ENCODE measurements at places on chromosomes 4 and X.

GRCh38 chr4:40713798-40714197, 36.0 kb upstream of the NSUN7 start:
- DNase-seq: no peak

GRCh38 chrX:108614616-108615015, 121.7 kb downstream of the IRS4 start:
- no peak for DNase-seq

- DNase-seq: no peak
These were observed 207.7 kb downstream of the SOWAHB start for GRCh38 chr4:76690011-76690905.

- DNase-seq: no peak
These were observed 477 bp downstream of the FGF5 start for GRCh38 chr4:80266902-80267380.

GRCh38 chr4:122622400-122622799, 1.5 kb upstream of the IL21 start:
- DNase-seq: no peak

DNA sequence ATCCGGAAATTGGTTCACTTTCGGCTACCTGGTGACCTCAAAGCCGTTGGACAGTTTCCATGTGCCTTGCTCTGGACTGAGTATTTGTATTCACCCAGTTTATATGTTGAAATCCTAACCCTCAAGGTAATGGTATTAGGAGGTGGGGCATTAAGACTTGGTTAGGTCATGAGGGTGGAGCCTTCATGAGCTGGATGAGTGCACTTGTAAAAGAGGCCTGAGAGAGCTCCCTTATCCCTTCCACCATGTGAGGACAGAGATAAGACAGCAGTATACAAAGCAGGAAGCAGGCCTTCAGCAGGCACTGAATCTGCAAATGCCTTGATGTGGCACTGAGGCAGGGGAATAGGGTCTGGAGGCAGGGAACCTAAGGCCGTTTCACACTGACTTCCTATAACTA, 5.3 kb upstream of the OPHN1 start:
- DNase-seq: no peak

DNA sequence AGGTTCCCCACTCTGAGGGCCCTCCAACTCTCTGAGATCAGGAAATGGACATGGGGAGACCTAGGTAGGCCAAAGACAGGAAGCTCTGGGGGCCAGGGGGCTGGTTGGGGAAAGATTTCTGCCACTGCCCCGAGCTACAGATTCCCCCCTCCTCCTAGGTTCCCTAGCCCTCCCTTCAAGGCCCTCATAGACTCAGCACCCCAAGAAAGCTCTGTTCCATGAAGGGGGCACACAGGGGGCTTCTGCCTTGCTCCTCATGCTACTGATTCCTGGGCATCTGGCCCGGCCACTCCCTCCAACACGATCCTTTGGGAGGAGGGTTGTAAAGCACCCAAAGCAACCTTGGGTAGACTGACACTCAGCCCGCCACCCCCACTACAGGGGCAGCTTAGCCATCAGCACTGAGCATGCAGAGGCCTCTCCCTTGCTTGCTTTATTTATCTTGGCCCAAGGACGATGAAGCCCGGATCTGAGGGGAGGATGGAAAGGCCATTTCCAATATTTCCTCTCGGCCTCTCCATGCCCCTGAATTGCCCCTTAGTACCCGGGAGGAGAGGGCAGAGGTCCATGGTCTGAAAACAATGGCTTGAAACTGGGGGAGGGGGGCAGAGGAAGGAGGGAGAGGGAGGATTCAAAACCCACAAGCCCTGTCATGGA, 146.7 kb downstream of the PJA1 start:
- no peak for DNase-seq

DNA sequence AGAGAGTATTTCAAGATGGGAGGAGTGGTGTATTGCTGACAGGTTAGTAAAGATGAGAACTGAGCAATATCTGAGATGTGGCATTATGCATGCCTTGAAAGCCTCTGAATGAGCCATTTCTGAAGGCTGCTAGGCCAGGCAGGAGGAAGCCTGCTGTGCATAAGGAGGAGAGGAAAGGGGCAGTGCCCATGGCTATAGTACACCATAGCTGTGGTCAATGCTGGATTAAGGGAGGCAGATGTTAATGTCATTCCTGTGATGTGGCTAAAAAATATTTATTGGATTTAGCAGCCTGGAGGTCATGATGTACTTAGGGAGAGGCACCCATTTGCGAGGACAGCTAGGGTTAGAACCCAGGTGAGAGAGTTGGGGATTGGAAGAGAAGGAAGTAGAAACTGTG, 130.0 kb upstream of the LNX1 start:
- DNase-seq: no peak

DNA sequence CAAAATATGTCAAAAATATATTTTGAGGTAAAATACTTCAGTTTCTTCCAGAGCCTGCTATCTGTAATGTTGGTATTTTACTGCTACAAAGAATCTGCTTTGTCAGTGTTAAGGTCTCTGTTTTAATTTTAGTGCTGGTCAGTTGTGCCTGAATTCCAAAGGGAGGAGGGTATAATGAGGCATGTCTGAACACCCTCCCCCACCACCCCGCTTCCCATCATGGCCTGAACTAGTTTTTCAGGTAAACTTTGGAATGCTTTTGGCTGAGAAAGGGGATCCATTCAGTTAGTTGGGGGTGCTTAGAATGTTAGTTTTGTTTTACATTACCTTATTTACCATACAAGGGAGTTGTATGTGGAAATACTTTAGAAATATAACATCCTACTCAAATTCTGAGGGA, 158.5 kb downstream of the MID1IP1 start:
- no peak for DNase-seq

All from BJ (cell line).